Psoas muscle (tissue), 8 donors: ENCODE measurements at places on chromosomes 7 and 10. TPM values are rescaled to one million over a fixed set of nuclear protein-coding genes. Genes with fewer than 3 reads are reported as not detected.

- H3K27ac ChIP-seq, result no peak overlapping the region
- DNase-seq, result no peak
- no peak overlapping the region for H3K4me3 ChIP-seq
- H3K36me3 ChIP-seq, result no peaks in the 10 kb centered on the region
- no peaks in the 10 kb centered on the region for H3K27me3 ChIP-seq
Measured at GRCh38 chr7:115447495-115447894, 525.6 kb downstream of the MDFIC start.

GRCh38 chr10:42951486-42952251, 125.2 kb upstream of the RET start:
- peak; percentile 69 for DNase-seq
- no peaks in the 10 kb centered on the region for H3K36me3 ChIP-seq
- H3K27ac ChIP-seq, result no peak overlapping the region
- H3K4me1 ChIP-seq, result no peaks in the 10 kb centered on the region
- no peak overlapping the region for H3K4me3 ChIP-seq

DNA sequence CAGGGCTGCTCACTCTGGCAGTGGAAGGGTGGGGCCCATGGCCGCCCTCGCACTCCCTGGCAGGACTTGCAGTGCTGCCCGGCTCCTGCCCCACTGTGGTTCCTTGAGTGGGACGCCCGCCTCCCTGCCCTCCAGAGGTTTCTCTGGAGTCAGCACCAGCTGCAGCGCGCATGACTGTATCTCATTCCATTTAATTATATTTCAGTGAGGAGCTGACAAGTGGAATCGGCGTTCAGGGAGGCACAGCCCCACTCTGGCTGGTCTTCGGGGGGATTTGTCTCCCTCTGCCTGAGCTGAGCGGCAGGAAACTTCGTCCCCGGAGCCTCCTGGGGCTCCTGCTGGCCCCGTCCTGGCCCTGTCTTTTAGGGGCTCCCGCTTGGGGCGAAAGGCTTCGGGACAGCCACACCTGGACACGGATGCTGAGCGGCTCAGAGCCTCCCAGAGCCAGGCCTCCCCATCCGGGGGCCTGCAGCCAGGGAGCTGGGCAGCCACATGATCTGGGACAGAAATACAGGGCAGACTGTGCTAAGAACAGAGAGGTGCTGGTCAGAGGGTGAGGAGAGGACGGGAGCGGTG, 75.3 kb upstream of the NKX6-2 start:
- peaks cover 47% of the 10 kb centered on the region for H3K27me3 ChIP-seq
- DNase-seq, result no peak
- no peak overlapping the region for H3K4me3 ChIP-seq

DNA sequence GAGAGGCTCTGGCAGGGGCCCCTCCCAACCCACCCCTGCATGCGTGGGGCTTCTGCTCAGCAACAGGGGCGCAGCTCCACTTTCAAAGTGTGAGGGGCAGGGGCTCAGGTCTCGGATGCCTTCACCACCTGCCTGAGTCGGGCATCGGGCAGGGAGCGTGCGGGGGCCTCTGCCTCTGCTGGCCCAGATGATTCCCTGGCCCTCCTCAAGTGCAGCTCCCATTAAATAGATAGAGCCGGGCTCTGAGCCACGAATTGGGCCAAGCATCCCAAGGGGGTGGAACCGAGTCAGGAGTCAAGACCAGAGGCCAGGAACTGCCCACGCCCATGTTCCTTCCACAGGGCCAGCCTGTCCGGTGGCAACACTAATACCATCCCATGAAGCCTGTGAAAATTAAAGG, 108.9 kb upstream of the FAM20C start:
- H3K36me3 ChIP-seq, result no peaks in the 10 kb centered on the region
- no peak overlapping the region for H3K27ac ChIP-seq
- no peak overlapping the region for H3K4me3 ChIP-seq
- DNase-seq, result no peak

DNA sequence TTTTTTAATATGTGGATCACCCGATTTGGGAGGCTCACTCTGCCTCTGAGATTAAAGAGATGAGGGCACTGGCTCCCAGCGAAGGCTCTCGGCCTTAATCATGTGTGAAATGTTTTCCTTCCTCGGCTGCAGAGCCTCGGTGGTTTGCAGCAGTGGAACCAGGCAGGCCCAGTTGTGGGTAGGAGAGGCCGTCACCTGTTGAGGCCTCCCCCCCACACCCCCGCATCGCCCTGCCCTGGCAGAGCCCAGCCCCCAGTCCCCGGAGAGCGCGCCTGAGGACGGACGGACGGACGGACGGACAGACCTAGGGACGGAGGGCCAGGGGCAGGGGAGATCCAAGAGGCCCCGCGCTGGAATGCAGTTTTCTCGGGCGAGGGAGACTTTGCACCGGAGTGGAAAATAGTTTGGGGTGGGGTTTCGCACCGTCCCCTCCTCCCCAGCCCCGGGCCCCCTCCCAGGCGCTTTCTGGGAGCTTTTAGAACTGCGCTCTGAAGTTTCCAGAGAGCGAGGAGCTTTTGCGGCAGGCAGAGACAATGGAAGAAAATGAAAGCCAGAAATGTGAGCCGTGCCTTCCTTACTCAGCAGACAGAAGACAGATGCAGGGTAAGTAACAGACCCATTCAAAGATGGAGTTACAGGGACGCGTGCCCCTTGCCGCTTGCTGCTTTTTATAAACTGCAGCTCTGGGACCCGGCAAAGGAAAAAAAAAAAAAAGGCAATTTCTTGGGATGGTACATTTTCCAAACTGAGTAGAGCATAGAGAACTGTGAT, at the start of gene KIAA1217:
Gene KIAA1217 (plus strand): TSS at position 478 of the 771 bp plus-strand sequence. CDS start 56 bp downstream, at position 534.
- peak within 1 kb of the TSS; percentile 67 for H3K4me3 ChIP-seq
- H3K27me3 ChIP-seq, result no peaks in the 10 kb centered on the region
- H3K4me1 ChIP-seq, result peaks cover 61% of the 10 kb centered on the region
- DNase-seq, result peak; percentile 88

DNA sequence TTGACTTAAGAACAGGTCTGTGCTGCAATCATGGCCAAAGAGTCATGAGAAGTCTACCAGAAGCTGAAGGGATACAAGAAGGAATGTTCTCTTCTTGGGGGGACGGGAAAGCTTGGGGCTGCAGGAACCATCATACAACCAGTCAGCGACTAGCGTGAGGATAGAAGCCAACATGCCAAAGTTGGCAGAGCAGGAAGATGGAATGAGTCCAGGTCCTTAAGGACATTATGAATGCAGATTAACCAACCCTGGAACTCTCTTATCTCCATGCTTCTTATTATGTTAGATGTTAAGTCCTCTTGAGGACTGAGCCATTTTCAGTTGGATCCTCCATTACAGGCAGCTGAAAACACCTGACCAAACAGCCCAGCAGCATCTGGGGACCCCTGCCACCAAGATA, 17.2 kb upstream of the CACUL1 start:
- DNase-seq, result no peak
- no peak overlapping the region for H3K4me3 ChIP-seq
- no peaks in the 10 kb centered on the region for H3K36me3 ChIP-seq
- H3K27ac ChIP-seq, result no peak overlapping the region
- no peaks in the 10 kb centered on the region for H3K27me3 ChIP-seq

DNA sequence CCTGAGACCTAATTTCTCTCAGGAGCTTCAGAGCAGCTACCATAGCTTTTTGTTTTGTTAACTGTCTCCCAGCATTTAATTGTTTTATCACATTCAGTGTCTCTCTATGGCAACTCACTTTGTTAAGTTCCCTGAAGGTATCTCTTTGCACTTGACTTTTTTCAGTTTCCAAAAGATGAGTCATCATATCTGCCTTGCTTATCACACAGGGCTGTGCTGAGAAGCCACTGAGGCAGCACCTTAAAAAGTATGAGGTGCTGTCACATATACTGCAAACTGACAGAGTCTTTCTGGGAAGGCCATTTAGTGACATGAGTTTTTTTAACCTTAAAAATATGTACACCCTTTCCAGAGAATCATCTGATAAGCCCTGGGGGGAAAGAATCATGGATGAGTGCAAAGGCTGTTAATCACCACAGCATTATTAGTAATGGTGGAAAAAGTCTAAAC, 56.8 kb downstream of the PPP1R3C start:
- DNase-seq, result no peak
- H3K4me3 ChIP-seq, result no peak overlapping the region
- no peaks in the 10 kb centered on the region for H3K36me3 ChIP-seq

- no peak overlapping the region for H3K4me3 ChIP-seq
- no peak for DNase-seq
- H3K27me3 ChIP-seq, result no peaks in the 10 kb centered on the region
- H3K4me1 ChIP-seq, result no peaks in the 10 kb centered on the region
- no peaks in the 10 kb centered on the region for H3K36me3 ChIP-seq
Measured at GRCh38 chr7:46286356-46286755, 365.3 kb upstream of the IGFBP3 start.

GRCh38 chr10:33334805-33335550, 511 bp upstream of the NRP1 start:
- peak overlapping the region; percentile 84 for H3K4me3 ChIP-seq
- no peaks in the 10 kb centered on the region for H3K27me3 ChIP-seq
- DNase-seq, result peak; percentile 86
- H3K36me3 ChIP-seq, result peaks cover 4% of the 10 kb centered on the region
- peaks cover 7% of the 10 kb centered on the region for H3K4me1 ChIP-seq

APBB1IP gene
- 0.55 TPM for polyA plus RNA-seq

FXYD4 gene
- polyA plus RNA-seq, result 0.18 TPM

RPEL1 gene
- 0.01 TPM for polyA plus RNA-seq
